Renal cortical epithelial cell (primary cell): ENCODE measurements at places on chromosomes 2 and 18. TPM values are rescaled to one million over a fixed set of nuclear protein-coding genes. Genes with fewer than 3 reads are reported as not detected.

Gene CAPN14
- 0.20 and 1.6 TPM in 2 replicates for total RNA-seq

DNA sequence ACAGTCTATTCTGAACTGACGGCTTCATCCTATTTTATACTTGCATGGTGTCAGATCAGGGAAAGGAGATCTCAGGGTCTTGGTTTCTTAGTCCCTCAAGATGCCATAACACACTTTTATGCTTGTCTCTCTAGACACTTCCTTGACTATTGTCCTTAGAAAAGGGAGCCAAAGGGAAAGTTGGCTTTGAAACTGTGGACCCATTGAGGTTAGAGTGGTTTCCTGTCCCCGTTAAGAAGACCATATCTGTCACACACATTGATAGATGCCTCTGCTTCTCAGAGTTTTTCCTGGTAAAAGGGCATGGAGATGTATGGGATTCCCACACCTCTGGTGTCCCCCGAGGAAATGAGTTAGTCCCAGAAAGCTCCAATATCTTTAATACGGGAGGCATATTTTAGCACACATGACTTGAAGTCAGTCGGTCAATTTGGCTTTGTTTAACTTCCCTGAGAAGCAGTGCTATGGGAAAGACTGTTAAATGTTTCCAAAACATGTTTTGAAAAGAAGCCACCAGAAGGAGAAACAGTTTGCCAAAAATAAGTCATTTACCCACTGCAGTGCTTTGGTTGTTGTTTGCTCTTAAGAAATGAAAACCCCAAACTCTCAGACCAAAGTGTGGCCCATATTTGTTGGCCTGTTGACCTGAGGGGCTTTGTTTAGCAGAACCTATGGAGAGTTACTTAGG, 133.4 kb upstream of the CXCR4 start:
- DNase-seq: no peak

GRCh38 chr2:3037196-3038194, 340.1 kb downstream of the EIPR1 start:
- DNase-seq: no peak

DNA sequence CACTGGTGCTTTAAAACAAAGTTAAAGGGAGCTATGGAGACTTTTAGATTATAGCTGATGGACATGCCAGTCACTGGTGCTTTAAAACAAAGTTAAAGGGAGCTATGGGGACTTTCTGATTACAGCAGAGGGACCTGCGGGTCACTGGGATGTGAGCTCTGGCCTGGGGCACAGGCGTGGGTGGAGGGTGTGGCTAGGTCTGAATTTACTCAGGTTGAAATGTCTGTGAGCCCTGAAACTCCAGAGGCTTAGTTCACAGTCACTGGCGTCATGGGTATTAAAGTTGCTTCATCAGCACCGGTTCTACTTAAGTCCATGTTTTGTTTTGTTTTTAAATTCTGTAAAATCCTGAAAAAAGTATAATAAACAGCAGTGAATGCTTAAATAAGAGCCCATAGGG, 49.0 kb upstream of the TMEM18 start:
- DNase-seq: no peak

DNA sequence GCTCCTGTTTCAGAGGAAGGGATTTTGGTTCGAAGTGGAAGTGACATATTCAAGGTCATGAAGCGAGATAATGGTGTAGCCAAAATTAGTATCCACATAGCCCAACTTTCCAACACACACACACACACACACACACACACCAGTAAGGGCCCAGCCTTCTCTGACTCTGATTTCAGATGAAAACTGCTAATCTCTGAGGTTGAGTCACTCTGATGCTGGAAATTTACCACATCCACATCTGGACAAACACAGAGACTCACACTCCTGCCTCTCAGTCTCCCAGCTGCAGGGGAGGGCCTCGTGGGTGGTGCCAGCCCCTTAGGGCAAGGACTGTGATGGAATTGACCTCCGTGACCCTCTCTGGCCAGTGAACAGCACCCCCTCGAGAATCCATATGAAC, 29.0 kb upstream of the SLC35F6 start:
- DNase-seq: peak; percentile 40

Gene CPO
- 1.1 TPM in 1 of 2 replicates, not detected in the other for total RNA-seq

GRCh38 chr2:236908439-236909192, 177.1 kb upstream of the COPS8 start:
- no peak for DNase-seq

GRCh38 chr2:156147594-156148330, 184.8 kb downstream of the NR4A2 start:
- DNase-seq: peak; percentile 6

DNA sequence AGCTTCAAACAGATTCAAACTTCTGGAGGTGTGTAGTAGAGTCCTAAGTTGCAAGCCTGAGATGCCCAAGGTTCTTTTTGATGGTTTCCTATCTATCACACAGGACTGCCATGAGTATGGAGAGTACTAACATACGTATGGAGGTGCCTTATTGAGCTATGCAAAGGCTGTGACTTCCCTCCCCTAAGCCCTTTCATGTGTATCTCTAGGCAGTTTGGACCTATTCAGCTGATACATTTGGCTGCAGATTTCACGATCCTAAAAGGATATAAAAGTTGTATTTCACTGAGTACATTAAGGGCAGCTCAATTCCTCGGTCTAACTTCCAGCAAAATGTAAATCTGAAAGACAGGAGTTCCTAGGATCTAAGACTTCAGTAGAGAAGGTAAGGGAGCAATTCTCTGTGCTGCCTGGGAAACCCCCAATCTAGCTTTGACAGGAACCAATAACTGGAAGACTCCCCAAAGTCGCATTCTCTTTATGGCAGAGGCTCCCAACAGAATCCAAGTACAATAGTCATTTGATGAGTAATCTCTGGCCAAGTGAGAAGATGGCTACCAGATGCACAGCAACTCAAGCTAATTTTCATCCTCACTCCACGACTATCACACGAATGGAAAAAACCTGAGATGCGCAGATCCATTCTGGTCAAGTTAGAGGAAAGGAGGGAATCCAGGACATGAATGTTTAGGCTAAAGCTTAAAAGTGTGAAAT, 83.8 kb downstream of the ATL2 start:
- no peak for DNase-seq

GRCh38 chr2:212416086-212416485, 122.5 kb downstream of the ERBB4 start:
- DNase-seq: no peak

DNA sequence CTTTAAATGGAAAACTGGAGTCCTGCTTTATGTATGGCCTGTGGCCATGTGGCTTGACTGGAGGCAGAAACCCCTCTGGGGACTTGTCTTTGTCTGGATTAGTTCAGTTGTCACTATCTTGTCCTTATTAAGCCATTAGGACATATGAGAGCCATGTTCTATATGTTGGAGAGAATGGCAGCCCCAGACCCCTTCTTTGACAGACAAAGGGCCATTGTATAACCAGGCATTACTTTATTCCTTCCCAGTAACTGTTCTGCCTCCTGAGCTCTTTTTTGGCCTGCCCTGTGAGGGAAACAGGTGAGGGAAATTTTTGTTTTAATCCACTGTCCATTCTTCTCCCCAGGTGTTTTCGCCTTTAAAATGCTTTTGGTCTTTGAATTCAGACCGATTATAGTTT, 43.3 kb downstream of the FSHR start:
- no peak for DNase-seq

DNA sequence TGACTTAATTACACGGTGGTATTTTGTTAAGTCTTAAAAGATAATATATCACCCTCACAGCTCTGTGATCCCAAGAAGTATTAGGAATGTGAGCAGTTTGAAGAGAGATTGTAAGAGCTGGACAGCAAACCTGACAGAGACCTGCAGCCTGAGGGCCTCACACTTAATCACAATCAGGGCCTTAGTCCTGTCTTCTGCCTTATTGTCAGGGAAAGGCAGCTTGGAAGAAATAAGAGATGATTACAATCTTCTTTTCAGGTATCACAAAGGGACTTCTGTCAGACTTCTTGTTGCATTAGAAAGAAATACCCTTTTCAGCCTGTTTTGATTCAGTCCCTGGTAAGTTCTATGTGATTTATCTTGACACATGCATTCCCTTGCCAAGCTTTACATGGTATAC, 1433.8 kb upstream of the SLC39A10 start:
- DNase-seq: no peak

Gene VSNL1
- 0.05 TPM in 1 of 2 replicates, not detected in the other for total RNA-seq

- no peak for DNase-seq
Measured at GRCh38 chr18:78271790-78272189, 707.8 kb upstream of the SALL3 start.

DNA sequence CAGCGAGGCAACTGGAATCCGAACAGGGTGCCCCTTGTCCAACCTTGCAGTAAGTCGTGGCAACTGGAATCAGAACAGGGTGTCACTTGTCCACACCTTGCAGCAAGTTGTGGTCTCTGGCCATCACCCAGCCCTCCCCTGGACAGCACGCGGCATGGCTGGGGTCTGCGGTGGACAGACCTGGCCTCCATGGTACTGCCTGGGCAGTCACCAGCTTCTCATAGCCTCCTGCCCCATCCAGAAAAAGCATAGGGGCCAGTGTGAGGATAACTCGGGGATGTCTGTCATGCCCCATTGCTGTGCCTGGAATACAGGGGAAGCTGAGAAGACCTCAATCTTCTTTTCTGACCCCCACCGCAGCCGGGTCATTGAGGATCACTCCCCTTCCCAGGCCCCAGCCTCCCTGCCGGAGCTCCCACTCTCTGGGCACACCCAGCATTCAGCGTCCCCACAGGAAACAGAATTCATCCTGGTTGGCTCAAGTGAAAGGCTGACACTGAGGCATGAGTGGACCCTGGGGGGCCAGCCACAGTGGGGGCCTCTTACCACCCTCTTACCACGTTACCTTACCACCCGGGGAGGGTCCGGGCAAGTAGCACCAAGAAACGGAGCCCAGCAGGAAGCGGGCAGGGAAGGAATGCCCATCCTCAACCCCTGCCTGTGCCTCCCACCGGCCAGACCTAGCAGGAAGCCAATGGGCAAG, 68.0 kb upstream of the RAB6C start:
- DNase-seq: no peak

- DNase-seq: no peak
Measured at GRCh38 chr2:167825664-167826063, 421.7 kb downstream of the STK39 start.

DNA sequence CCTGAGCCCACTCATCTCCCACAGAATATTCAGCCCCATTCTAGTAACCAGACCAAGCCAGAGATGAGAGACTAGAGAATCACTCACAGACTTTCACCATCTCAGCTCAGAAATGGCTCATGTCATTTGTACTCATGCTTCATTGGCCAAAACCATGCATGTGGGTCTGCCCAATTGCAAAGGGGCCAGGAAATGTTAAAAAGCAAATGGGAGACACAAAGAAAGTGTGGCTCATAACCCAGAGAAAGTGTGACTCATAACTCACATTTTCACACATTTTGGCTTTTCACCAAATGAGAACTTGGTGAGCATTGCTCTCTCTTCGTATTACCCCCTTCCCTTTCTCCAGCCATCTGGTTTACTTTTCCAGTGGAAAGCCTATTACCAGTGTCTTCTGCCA, 66.2 kb downstream of the MDH1 start:
- DNase-seq: peak; percentile 48

GRCh38 chr18:62531931-62532330, 9.1 kb downstream of the ZCCHC2 start:
- no peak for DNase-seq

DNA sequence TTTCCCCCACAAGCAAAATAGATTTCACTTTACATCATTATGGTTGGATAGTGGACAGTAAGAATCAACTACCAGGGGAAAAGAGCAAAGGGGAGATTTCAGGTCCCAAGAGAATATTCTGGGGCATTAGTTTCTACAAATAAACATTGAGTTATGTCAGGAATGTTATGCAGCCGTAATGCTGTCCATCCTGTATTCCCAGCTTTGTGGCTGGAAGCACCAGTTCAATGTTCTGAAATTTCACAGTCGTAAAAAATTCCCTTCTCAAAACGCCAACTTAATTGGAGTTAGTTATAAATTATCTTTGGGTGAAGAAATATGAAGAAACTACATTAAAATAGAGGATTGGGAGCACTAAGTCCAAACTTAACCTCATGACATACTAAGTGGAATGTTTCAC, 141.5 kb upstream of the FIGN start:
- peak; percentile 75 for DNase-seq

Gene EPHA4
- total RNA-seq: 7.1 and 15.8 TPM in 2 replicates

GRCh38 chr2:96144481-96145035, 682 bp downstream of the DUSP2 start:
- no peak for DNase-seq

DNA sequence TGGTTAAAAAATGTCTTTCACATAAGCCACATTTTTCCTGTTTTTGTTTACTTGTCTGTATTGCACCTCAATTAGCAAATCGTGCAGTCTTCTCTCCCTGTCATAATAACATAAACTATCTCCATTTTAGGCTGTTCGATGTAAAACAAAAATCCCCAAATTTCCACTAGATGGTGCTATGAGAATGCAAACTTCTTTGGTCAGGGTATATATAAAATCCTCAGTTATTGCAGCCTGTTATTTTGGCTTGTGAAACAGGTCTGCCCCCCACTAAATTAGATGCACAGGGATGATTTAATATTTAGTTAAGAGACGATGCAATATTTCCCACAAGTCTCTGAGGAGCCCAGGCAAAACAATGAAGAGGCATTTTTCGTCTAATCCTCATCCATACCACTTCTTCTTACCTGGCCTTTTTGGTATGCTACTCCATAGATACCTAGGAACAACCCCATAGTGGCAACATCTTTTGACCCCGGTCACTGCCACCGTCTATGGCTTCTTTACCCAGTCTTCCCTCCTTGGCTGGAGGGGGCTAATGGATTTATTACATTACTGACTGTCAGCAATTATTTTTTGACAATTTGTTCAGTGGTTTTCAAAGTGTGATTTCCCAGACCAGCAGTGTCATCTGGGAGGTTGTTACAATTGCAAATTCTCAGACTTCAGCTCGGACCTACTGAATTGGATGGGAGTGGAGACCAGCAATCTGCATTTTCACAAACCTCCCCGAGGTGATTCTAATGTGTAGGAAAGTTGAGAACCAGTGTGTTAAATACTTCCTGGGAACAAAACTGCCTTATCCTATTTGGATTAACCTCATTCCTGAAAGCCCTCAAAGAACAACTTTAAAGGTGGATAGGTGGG, 117.4 kb upstream of the CWC22 start:
- peak; percentile 63 for DNase-seq

- no peak for DNase-seq
Measured at GRCh38 chr2:110678457-110679336, 834 bp upstream of the BUB1 start.

- DNase-seq: peak; percentile 49
Measured at GRCh38 chr2:111194835-111195621, 74.3 kb downstream of the BCL2L11 start.

GRCh38 chr2:210586381-210586780, 30.0 kb downstream of the CPS1 start:
- DNase-seq: peak; percentile 68

Gene PLCD4
- 2.9 and 3.0 TPM in 2 replicates for total RNA-seq

Gene SPATA3
- total RNA-seq: not detected in 2 replicates

GRCh38 chr2:190418727-190419126, 10.6 kb downstream of the MFSD6 start:
- DNase-seq: no peak

DNA sequence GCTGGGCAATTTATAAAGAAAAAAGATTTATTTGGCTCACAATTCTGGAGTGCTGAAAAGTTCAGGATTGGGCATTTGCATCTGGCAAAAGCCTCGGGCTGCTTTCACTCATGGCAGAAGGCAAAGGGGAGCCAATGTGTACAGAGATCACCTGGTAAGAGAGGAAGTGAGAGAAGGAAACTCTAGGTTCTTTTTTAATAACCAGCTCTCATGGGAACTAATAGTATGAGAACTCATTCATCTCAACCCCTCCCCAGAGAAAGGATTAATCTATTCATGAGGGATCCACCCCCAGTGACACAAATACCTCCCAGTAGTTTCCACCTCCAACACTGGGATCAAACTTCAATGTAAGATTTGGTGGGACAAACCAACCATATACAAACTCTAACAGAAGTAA, 129.0 kb downstream of the EVA1A start:
- peak; percentile 84 for DNase-seq
